ENCODE measurements at places on chromosomes 13 and 19. TPM values are rescaled to one million over a fixed set of nuclear protein-coding genes. Genes with fewer than 3 reads are reported as not detected.

DNA sequence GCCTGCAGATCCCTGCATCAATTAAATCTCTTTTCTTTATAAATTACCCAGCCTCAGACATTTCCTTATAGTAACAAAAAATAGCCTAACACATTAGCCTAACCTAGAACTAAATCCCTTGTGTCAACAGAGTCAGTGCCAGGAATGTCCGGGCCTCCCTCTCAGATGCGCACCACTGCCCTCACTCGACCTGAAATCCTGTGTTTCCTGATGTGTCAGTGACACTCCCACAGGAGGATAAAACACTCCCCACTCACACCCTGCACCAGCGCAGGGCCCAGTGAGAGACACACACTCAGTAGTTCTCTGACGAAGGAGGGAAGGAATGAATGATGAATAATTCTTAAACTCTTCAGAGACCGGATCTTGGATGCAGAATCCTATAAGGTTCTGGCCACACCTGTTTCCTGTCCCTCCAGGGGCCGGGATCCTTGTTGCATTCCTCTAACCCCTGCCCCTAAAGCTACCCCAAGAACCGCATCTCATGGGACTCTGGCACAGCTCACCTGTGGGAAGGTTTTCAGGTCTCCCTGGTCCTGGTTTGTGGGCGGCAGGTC lies 3.1 kb downstream of the CEACAM3 start:
- no peaks in the 10 kb centered on the region for H3K27me3 ChIP-seq
- H3K4me3 ChIP-seq = no peak overlapping the region
- no peaks in the 10 kb centered on the region for H3K4me1 ChIP-seq
- H3K36me3 ChIP-seq = no peaks in the 10 kb centered on the region
- DNase-seq = no peak

DNA sequence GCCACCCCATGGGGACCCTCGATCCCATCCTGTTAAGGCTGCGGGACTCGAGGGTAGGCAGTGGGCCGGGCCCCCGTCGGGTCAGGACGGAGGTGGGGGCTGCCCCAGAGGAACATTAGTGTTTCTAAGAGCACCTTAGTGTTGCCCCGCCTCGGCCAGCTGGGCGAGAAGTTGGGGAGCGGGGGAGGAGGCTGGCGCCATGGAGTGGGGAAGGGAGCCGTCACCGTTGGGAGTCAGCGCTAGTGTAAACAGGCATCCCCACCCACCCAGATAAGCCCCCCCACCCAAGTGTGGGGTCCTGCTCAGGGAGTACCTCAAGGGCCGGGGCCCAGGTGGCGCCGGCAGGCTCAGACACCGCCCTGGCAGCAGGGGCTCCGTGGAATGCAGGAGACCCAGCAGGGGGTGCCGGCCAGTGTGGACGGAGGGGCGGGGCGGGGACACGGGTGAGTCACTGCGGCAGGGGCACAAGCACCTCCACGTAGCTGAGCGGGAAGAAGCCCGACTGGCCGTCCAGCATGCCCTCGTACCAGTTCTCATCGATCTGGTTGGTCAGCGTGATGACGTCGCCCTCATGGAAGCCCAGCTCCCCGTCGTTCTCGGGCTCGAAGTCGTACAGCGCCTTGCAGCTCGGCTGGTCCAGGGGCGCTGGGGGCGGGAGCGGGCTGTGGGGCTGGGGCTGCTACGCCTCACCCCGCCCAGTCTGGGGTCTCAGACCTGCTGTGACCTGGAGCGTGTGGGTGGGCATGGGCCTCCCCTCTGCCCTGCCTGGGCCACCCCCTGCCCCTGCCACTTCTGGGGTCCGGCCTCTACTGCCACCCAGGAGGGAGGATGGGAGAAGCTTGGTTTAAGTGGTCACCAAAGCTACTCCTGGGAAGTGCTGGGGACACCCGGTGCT lies 18.0 kb downstream of the MPND start:
- H3K27ac ChIP-seq = peak overlapping the region; percentile 22
- peak; percentile 68 for DNase-seq
- peaks cover 81% of the 10 kb centered on the region for H3K36me3 ChIP-seq
- H3K27me3 ChIP-seq = no peaks in the 10 kb centered on the region
- peaks cover 12% of the 10 kb centered on the region for H3K4me1 ChIP-seq
- H3K4me3 ChIP-seq = no peak overlapping the region

- peak; percentile 90 for DNase-seq
- H3K4me3 ChIP-seq = no peak overlapping the region
- H3K4me1 ChIP-seq = no peaks in the 10 kb centered on the region
- H3K27me3 ChIP-seq = peaks cover 23% of the 10 kb centered on the region
Measured at GRCh38 chr19:1279782-1280341, 4.5 kb downstream of the FAM174C start.

GRCh38 chr13:80473695-80474094 lies 132.8 kb upstream of the SPRY2 start:
- DNase-seq = no peak
- no peak overlapping the region for H3K27ac ChIP-seq
- no peaks in the 10 kb centered on the region for H3K36me3 ChIP-seq
- no peak overlapping the region for H3K4me3 ChIP-seq
- peaks cover 11% of the 10 kb centered on the region for H3K4me1 ChIP-seq
- H3K27me3 ChIP-seq = no peaks in the 10 kb centered on the region

Gene ZNF615
- total RNA-seq = 18.0 TPM

Gene ACTMAP
- total RNA-seq = 1.8 TPM

Gene LRRC4B
- total RNA-seq = 2.7 TPM
